Cardiac muscle cell (in vitro differentiated cells and primary cell): ENCODE measurements at places on chromosomes 11 and 22.

DNA sequence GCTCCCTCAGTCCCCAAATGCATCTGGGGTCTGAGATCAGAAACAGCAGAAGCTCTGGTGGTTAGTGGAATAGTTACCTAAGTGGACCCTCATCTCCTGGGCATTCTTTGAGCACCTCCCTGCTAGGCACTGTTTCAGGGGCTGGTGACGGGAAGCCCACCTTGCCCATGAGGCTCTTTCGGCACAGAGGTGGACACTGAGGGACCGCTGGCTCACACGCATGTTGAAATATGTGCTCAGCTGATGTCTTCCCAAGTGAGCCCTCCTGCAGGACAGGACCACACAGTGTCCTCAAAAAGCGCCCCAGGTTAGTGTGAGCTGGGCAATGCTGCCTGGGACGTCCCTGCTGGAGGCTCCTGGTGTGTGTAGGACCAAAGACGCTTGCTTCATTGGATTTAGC lies 1379.9 kb downstream of the TBC1D22A start:
- no peaks in the 10 kb centered on the region for H3K27me3 ChIP-seq
- no peak for DNase-seq
- H3K27ac ChIP-seq: no peak overlapping the region
- H3K4me3 ChIP-seq: no peak overlapping the region

- no peaks in the 10 kb centered on the region for H3K27me3 ChIP-seq
- no peaks in the 10 kb centered on the region for H3K4me1 ChIP-seq
- no peaks in the 10 kb centered on the region for H3K36me3 ChIP-seq
- no peak for DNase-seq
- H3K4me3 ChIP-seq: no peak overlapping the region
- no peak overlapping the region for H3K27ac ChIP-seq
Observed at GRCh38 chr22:47280301-47280700, 517.9 kb downstream of the TBC1D22A start.

DNA sequence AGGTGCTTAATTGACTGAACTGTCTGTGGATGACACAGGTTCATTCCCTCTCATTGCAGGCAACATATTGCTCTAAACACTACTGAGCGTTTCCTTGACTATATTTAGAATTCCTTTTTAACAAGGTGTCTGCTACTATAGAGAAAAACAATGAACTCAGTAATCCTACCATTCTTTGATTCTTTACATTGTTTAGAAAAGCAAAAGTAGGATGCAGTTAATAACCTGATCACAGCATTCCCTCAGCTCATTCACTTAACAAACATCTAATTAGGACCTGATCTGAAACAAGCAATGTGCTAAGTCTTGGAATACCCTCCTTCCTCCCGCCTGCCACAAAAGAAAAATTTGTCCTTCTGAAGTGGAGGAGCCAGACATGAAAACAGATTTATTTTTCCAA lies 313.1 kb downstream of the LRRC4C start:
- DNase-seq: no peak
- no peak overlapping the region for H3K27ac ChIP-seq
- H3K27me3 ChIP-seq: no peaks in the 10 kb centered on the region
- H3K36me3 ChIP-seq: no peaks in the 10 kb centered on the region
- no peak overlapping the region for H3K4me3 ChIP-seq
- no peaks in the 10 kb centered on the region for H3K4me1 ChIP-seq

- H3K36me3 ChIP-seq: no peaks in the 10 kb centered on the region
- no peaks in the 10 kb centered on the region for H3K4me1 ChIP-seq
- no peak overlapping the region for H3K4me3 ChIP-seq
- DNase-seq: peak; percentile 92
Observed at GRCh38 chr11:10584071-10584501, 15.6 kb upstream of the LYVE1 start.

DNA sequence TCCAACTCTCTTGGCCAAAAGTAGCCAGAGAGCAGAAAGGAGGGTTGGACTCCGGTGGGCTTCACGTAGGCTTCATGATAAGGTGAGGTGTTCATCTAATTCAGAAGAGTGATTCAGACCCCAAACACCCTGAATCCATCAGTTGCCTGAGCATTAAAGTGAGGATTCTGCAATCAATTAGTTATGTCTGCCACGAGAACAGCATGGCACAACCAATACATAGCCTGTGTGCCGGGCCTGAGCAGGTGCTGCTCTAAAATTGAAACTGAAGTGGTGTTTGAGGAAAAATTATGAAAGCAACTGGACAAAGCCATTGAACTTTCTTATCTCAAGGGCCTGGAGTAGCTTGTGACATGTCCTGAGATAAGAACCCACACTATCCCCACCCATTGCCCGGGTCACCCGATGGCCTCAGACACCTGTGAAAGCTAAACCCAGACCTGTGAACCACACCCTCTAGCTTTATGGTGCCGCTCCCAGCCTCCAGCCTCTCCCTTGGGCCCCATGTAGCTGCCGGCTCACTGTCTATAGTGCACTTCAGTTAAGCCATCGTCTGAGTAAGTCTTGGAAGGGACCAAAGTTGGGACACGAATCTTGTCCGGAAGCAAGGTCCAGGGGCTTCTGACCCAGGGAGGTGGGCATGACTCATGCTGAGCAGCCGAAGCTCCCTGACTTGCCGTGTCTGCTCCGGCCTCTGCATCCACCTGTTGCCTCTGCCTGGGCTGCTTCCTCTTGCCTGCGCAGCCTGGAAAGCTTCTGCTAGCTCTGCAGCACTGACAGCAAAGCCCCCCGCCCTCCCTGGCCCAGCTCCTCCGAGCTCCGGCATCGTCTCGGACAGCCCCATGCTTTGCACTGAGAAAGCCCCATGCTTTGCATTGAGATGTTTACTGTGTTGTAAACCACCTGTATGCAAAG lies 5.7 kb upstream of the MYEOV start:
- peaks cover 20% of the 10 kb centered on the region for H3K4me1 ChIP-seq
- no peak overlapping the region for H3K4me3 ChIP-seq
- no peaks in the 10 kb centered on the region for H3K27me3 ChIP-seq
- DNase-seq: no peak
- H3K36me3 ChIP-seq: no peaks in the 10 kb centered on the region

DNA sequence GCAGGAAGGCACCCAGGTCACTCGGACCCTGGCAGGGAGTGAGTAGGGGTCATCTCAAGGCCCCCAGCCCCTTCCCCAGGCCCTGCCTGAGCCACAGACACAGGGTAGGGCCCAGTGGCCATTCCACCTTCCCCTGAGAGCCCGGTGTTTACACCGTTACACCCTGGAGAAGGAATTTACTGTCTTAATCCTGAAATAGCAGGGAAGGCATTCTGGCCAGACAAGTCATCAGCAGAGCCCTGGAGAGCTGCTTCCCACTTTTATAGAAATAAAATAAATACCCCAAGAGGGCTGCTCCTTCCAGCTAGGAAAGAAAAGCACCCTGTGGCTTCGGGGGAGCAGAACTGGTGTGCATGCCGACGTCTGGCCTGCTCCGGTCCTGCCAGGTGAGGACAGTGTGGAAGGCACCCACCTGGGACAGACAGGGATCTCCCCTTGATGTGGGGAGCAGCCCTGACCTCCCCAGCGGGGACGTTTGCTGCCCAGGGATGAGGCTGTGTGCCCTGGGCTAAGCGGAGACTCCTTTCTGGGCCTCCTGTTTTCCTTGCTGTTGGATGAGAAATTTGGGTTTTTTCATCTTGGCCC lies 180.0 kb downstream of the MN1 start:
- no peak for DNase-seq
- no peak overlapping the region for H3K27ac ChIP-seq
- no peaks in the 10 kb centered on the region for H3K27me3 ChIP-seq
- no peak overlapping the region for H3K4me3 ChIP-seq

DNA sequence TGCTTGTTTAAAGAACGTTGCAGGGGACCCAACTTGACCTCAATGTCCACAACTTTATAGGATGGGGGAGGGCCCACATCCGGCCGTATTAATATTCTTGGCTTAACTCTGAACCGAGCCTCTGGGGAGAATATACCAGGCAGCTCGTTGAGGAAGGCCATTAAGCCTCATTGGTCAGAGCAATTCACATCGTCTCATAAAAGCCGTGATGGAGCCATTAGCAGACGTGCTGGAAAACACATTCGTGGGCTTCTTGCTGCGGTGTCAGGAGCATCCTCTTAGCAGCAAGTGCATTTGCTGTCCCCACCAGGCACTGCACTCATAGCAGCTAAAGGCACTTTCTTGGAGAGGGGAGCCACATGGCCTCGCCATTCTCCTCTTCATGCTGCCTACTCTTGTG lies 14.9 kb downstream of the DSCAML1 start:
- DNase-seq: no peak
- no peak overlapping the region for H3K27ac ChIP-seq
- no peaks in the 10 kb centered on the region for H3K4me1 ChIP-seq
- H3K36me3 ChIP-seq: no peaks in the 10 kb centered on the region
- H3K4me3 ChIP-seq: no peak overlapping the region
